HEK293T (cell line): ENCODE measurements at places on chromosomes 2 and 18.

GRCh38 chr2:65403529-65403915 lies 28.9 kb downstream of the SPRED2 start:
- no peak for DNase-seq

- peak; percentile 9 for DNase-seq
Observed at GRCh38 chr2:108128249-108128648, 111.5 kb upstream of the SULT1C3 start.

DNA sequence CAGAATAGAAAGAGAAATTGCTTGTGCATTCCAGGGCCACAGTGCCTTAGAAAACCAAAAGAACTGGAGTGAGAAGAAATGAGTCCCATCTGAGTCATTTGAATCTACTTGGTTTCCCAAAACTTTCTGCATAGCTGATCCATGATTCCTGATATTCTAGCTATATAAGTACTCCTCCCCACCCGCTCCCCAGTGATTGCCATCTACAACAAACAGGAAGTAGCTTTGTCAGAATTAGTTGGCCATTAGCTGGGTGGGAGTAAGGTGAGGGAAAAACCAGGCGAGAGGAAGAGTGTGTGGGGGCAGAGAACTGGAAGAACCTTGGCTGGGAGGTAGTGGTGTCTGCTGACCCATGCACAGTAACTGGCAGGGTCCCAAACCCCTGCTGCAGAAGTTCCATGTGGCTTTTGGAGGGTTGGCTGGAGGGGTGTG lies 122.1 kb downstream of the ACAA2 start:
- DNase-seq: no peak

DNA sequence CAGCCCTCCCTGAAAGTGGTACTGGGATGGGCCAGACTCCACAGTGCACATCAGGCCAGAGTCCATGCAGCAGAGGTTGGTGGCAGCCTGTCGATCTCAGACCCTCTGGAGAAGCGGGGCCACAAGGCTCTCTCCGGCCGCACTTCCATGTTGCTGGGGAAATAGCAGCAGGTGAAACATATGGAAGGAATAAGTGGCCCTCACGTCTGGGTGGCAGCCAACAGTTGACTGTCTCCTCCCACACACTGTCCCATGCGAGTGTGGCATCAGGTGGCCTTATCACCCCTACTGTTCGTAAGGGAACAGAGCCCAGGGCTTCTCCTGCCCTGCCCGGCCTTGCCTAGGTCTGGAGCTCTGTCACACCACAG lies 58.1 kb upstream of the FOSL2 start:
- no peak for DNase-seq

GRCh38 chr2:86147793-86148192 lies 41.8 kb downstream of the PTCD3 start:
- no peak for DNase-seq
